ENCODE measurements at places on chromosomes 6 and 20.

DNA sequence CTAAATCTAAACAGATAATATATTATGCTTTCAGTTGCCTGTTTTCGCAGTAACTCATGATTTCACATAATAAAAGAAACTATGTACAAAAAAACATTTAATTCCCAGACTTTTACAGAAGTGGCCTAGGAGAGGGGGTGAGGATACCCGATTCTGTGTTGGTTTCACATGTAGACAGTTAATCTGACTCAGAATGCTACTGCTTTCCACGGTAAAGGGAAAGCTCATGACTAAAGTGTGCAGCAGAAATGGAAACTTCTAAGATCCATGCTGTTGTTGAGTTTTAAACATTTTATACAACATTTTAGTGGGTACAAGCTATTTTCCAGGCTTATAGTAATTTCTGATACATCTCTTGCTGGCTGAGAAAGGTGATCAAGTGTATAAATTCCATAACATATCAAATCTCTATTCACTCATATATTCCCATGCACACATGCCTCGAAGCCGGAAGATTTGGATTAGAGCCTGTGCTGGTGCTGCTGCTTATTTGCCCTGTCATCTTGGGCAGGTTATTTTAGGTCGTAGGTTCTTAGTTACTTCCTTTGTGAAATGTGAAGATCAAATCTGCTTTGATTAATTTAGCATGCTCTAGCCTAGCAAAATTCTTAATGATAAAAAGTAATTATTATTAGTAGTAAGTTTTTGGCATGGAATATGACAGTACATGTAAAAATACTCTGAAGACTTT is 896.7 kb upstream of the MAP3K7 start:
- DNase-seq = no peak

- DNase-seq = no peak
Measured at GRCh38 chr6:159716247-159717096, 10.8 kb upstream of the WTAP start.

DNA sequence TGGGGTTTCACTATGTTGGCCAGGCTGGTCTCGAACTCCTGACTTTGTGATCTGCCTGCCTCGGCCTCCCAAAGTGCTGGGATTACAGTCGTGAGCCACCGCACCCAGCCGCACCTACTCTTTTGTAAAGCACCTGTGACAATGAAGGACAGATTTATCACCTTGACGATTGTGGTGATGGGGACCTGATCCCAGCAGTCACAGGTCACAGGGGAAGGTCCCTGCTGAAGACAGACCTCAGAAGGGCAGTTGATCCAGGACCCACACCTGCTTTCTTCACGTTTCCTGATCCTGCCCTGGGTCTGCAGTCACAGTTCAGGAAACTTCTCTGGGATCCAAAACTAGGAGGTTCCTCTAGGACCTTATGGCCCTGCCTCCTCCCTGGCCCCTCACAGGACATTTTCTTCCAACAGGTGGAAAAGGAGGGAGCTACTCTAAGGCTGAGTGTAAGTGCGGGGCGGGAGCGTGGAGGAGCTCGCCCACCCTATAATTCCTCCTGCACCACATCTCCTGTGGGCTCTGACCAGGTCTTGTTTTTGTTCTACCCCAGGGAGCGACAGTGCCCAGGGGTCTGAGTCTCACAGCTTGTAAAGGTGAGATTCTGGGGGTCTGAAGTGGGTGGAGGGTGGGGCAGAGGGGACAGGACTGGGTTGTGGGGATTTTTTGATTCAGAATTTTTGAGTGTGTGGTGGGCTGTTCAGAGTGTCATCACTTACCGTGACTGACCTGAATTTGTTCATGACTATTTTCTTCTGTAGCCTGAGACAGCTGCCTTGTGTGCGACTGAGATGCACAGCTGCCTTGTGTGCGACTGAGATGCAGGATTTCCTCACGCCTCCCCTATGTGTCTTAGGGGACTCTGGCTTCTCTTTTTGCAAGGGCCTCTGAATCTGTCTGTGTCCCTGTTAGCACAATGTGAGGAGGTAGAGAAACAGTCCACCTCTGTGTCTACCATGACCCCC is 3.0 kb downstream of the HLA-E start:
- DNase-seq = no peak

- DNase-seq = no peak
Measured at GRCh38 chr6:151959086-151959485, 151.6 kb downstream of the ESR1 start.

DNA sequence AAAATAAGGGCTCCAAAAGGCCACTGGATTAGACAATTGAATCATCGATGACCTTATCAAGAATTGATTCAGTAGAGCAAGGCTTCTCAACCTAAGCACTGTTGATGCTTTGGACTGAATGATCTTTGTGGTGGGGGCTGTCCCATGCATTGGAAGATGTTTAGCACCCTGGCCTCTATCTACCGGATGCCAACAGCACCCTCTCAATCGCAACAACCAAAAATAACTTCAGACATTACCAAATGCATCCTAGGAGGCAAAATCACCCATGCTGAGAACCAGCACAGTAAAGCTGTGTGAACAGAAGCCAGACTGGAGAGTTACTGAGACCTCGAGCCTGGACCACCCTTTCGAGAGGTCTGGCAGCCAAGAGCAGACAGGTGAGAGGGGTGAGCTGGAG is 67.5 kb downstream of the TBC1D7 start:
- no peak for DNase-seq

GRCh38 chr20:37228082-37228481 is 33.5 kb downstream of the GHRH start:
- DNase-seq = no peak

DNA sequence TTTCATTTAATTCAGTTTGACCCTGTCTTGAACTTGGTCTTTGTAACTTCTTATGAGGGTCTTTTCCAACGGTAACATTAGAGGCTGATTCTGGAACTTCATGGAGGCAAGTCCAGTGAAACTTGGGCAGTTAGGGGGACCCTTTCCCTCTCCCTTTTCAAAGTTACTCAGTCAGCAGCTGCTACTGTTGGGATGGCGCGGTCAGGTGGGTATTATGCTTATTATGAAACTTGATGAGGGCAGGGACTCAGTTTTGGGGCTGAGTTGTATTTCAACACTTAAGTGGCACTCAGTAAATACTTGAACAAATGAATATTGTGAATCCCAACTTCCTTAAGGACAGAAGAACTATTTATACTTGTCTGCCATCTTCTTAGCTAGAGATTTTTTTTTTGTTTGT is 20.8 kb downstream of the TOP1 start:
- no peak for DNase-seq

GRCh38 chr6:57207141-57207540 is 15.0 kb downstream of the RAB23 start:
- no peak for DNase-seq

GRCh38 chr6:138722425-138723371 is 50.9 kb upstream of the CCDC28A start:
- no peak for DNase-seq

DNA sequence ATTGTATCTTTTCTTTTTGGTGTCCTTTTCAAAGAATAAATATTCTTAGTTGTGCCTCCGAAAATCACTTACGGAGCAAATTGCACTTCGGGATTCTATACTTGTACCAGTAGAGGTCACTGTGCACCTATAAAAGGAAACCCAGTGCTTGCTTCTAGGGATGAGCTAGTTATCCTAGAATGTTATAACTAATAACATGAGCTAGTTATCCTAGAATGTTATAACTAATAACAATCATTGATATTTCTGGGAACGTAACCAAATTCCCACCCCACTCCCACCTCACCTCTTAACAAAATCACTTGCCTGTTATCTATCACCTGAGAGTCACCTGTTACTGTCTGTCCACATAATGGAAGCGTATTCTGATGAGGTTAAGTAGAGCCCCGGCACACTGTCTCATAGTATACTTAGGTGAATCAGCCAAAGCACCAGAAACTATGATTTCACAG is 126.9 kb upstream of the TIAM2 start:
- DNase-seq = no peak
